ENCODE measurements at places on chromosomes 6 and 20. TPM values are rescaled to one million over a fixed set of nuclear protein-coding genes. Genes with fewer than 3 reads are reported as not detected.

Gene MRPL14
- total RNA-seq, result 66.5 TPM

Gene WFDC12
- not detected for total RNA-seq

Gene LYRM2
- 28.3 TPM for total RNA-seq

Gene DLL1
- 0.21 TPM for total RNA-seq

Gene SMIM29
- total RNA-seq, result 29.9 TPM

Gene HLA-C
- 36.3 TPM for total RNA-seq

Gene ADGRF1
- 0.05 TPM for total RNA-seq

Gene BCAS4
- 24.8 TPM for total RNA-seq

Gene DCDC2
- total RNA-seq, result 2.0 TPM

Gene POLR1H
- 32.4 TPM for total RNA-seq

Gene MOG
- total RNA-seq, result not detected

Gene COX4I2
- total RNA-seq, result not detected

Gene SHLD1
- total RNA-seq, result 9.9 TPM

Gene COL20A1
- 0.77 TPM for total RNA-seq

Gene ECT2L
- not detected for total RNA-seq

Gene FAM184A
- total RNA-seq, result not detected

Gene SLC18B1
- total RNA-seq, result 4.1 TPM

Gene CARMIL1
- total RNA-seq, result 7.4 TPM

Gene TINAG
- total RNA-seq, result not detected

Gene SIRPB2
- total RNA-seq, result not detected

Gene PHACTR3
- total RNA-seq, result not detected

Gene HTR1B
- 0.18 TPM for total RNA-seq

Gene ZNF343
- 11.6 TPM for total RNA-seq

Gene TNXB
- total RNA-seq, result 0.57 TPM

Gene FKBP5
- 65.0 TPM for total RNA-seq

Gene SLC35D3
- total RNA-seq, result not detected

Gene B3GAT2
- 0.05 TPM for total RNA-seq

Gene HRH3
- total RNA-seq, result not detected

Gene VGLL2
- total RNA-seq, result not detected

Gene RIOK1
- total RNA-seq, result 13.4 TPM

Gene CD93
- total RNA-seq, result not detected

Gene ERVFRD-1
- not detected for total RNA-seq

Gene FAM50B
- 7.7 TPM for total RNA-seq

Gene BANF2
- total RNA-seq, result not detected

Gene TMEM14B
- total RNA-seq, result 143 TPM

Gene MPC1
- total RNA-seq, result 2.8 TPM

Gene KHDC1L
- total RNA-seq, result 0.32 TPM

Gene ENPP5
- not detected for total RNA-seq

Gene C4A
- 1.5 TPM for total RNA-seq

Gene TRIM31
- total RNA-seq, result 1.1 TPM

Gene PRR18
- 0.14 TPM for total RNA-seq

Gene NMBR
- total RNA-seq, result not detected

Gene KIAA0408
- 5.6 TPM for total RNA-seq

Gene ASCC3
- total RNA-seq, result 16.3 TPM

Gene SRMS
- total RNA-seq, result 0.18 TPM

Gene KCNK5
- total RNA-seq, result 1.1 TPM

Gene SLC13A3
- not detected for total RNA-seq

Gene GLP1R
- total RNA-seq, result not detected

Gene SMLR1
- not detected for total RNA-seq

Gene NKX2-2
- not detected for total RNA-seq

Gene VARS2
- 13.5 TPM for total RNA-seq

Gene SIRPB1
- total RNA-seq, result 0.84 TPM

Gene PLCB4
- total RNA-seq, result 20.7 TPM

Gene GTSF1L
- not detected for total RNA-seq

Gene LZTS3
- total RNA-seq, result 5.2 TPM

Gene ABHD16B
- not detected for total RNA-seq
